ENCODE measurements at places on chromosomes 12 and 14.

GRCh38 chr12:94208622-94208966 lies 60.2 kb downstream of the PLXNC1 start:
- no peak for DNase-seq

- no peak for DNase-seq
Observed at GRCh38 chr12:94187361-94187760, 39.0 kb downstream of the PLXNC1 start.

- DNase-seq = no peak
Observed at GRCh38 chr14:27065886-27066285, 468.1 kb upstream of the NOVA1 start.

DNA sequence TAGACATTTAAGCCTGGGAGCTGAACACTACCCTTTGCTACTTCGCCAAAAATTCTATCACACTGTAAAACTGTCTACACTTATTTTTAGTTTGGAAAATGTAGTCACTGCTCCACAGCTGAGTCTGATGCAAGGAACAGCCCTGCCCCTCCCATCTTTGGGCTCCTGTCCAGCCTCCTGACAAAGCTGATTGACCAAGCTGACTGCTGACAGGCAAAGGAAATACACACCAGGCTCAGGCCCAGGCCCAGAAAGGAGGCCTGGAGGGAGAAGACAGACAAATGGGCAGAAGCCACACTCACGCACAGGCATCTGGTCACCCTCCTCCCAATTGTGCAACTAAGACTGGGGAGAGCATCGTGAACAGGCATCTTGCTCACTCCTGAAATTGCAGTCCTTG lies 55.3 kb downstream of the ISCA2 start:
- no peak for DNase-seq

- no peak for DNase-seq
Observed at GRCh38 chr14:94562941-94563883, 2.0 kb downstream of the SERPINA4 start.

DNA sequence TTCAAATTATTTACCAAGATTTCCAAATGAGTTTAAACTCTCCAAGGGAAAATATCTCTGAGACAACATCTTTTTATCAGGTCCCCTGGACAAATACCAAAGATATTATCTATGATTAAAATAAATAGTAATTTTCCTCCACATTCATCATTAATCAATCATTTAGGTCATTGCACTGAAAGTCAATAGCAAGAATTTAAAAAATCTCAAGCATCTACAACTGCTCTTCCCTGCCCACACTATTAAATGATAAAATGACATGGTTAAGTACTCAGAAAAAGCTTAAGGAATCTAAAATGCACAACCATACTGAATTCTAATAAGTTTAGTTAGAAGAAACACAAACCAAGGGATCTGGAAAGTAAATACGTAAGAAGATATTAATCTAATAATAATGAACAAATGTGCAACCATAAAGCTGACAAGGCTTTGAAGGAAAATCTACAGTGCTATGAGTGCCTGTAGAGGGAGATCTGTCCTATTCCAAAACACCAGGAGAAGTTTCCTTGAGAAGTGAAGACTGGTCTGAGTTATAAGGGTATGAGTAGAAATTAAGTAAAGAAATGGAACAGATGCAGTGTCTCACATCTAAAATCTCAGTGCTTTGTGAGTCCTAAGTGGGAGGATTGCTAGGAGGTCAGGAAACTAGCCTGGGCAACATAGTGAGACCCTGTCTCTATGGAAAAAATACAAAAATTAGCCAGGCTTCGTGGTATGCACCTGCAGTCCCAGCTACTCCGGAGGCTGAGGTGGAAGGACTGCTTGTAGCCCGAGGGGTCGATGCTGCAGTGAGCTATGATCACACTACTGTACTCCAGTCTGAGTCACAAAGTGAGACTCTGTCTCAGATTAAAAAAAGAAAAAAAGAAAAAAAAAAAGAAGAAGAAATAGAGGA lies 19.2 kb downstream of the INTS13 start:
- DNase-seq = no peak

- no peak for DNase-seq
Observed at GRCh38 chr14:100849115-100849781, 23.3 kb downstream of the MEG3 start.

DNA sequence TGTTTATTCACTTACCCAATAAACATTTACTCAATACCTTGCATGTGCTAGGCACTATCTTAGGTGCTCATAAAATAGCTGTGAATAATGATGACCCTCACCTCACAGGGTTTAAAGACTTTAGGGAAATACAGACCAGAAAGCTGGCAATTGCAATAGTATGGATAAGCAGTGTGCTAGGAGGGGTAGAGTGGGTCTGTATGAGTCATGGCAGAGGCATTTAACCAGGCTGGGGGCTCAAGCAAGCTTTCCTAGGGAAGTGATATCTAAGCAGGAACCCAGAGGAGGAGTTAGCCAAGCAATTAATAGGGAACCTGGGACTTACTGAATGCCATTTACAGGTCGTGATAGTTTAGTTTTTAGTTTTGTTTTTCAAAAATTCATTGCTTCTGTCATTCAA lies 123.9 kb upstream of the CCDC198 start:
- DNase-seq = no peak

DNA sequence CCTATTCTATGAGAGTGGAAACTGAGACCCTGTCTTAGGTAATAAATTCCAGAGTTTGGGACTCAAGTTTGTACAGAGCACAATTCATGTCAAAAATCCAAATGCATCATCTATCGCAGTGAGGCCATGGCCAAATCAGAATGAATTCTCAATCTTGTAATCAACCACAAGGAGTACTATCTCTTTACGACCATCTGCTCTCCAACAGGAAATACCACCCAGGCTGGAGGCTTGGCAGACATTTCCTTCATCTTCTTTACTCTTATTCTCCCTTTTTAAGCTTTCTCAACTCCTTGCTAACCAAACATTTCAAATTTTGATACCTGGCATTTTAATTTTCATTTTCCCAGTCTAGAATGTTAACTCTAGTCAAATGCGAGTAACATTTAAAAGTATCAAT lies 32.7 kb upstream of the RNU6-7 start:
- DNase-seq = no peak

GRCh38 chr12:55997535-55997859 lies 421 bp downstream of the SUOX start:
- no peak for DNase-seq

DNA sequence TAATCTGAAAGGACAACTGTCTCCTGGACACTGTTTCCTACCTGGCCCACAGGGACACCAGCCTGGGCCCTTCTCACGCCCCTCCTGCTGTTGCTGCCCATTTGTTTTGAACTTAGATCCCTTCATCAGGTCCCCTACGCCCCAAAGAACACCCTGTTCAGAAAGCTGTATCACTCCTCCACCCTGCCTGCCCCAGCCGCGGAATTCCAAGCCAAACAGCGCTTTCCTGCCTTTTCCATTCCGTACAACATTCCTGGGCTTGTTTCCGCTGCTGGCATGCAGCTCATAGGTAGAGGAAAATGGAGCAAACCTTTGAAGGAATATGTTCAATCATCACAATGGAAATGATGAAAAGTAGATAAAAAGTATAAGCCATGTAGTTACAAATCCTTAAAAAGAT lies 12.8 kb upstream of the GSG1 start:
- no peak for DNase-seq

DNA sequence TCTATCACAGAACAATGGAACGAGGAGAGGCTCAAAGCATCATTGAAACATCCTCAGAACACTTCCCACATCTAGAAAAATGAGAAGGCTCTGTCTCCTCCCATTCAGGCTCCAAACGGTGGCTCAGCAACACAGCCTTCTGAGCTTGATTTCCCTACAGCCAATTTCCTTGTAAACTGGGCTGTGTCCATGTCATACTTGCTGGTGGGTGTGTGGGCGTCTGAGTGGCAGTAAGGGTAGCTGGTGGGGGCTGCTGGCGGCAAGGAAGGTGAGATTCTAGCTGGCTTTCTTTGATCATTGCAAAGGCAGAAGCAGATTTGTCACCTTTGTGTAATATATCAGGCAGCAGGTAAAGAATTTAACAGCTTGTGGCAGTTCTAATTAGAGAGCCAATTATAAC lies 163.7 kb downstream of the CALM1 start:
- no peak for DNase-seq

DNA sequence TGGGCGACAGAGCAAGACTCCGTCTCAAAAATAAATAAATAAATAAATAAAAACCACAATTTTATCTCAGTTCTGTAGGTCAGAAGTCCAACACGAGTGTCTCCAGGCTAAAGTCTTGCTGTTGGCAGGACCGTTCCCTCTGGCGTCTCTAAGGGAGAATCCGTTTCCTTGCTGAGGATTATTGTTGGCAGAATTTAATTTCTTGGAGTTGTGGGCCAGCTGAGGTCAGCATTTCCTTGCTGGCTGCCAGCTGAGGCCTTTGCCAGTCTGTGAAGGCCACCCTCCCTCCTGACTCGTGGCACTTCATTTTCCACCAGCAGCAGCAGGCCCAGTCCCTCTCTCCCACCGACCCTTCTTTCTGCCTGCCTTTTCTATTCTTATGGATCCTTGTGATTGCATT lies 17.2 kb downstream of the PSMC1 start:
- DNase-seq = no peak

- no peak for DNase-seq
Observed at GRCh38 chr12:52364901-52365489, 2.3 kb downstream of the KRT85 start.

DNA sequence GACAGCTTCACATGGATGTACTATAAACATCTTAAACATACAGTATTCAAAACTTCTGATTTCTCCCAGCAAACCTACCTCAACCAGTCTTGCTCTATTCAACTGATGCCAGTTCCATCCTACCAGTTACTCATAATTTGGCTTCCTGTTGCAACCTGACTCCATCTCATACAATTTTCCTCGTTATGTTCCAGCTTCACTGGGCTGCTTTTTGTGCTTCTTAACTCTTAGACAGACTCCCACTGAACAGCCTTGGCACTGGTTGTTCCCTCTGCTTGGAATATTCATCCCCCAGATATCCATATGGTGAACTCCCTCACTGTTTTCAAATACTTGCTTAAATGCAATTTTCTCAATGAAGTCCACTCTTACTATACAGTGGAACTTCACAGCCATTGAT lies 249.2 kb downstream of the AEBP2 start:
- no peak for DNase-seq

DNA sequence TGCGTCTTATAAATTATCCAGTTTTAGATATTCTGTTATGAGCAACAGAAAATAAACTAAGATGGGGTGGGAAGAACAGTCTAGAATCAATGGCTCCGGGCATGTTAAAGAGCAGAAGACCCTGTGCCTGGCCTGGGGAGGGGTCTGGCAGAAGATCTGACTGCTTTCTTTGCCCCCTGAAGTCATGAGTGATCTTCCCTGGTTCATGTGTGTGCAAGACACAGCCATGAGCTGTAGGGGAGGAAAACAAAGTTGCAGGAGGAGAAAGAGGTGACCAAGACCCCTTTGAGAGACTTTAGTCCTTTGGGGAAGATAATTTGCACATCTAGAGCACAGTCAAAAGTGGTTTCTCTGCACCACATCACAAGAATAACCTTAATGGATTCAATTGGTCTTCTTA lies 4.8 kb downstream of the LACRT start:
- DNase-seq = no peak

- DNase-seq = no peak
Observed at GRCh38 chr12:29566441-29566840, 69.0 kb upstream of the OVCH1 start.

- no peak for DNase-seq
Observed at GRCh38 chr14:105378199-105378598, 20.1 kb upstream of the TEX22 start.

DNA sequence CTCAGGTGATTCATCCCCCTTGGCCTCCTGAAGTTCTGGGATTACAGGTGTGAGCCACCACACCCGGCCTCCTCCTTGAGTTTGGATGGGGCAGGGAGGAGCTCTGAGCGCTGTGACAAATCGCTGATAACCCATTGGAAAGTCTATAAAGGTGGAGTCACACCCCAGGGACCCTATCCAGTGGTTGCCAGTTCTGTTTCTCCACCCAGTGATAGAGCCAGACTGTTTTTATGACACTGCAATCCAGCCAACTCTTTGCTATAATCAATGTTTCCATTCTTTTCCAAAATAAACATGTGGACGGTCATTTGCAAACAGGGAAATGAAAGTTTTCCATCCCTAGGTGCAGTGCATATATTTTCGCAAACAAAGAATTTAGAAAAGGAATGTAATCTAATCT lies 142.0 kb upstream of the PELI2 start:
- DNase-seq = no peak

GRCh38 chr14:68843471-68844209 lies 50.8 kb upstream of the ZFP36L1 start:
- DNase-seq = no peak

- no peak for DNase-seq
Observed at GRCh38 chr12:11133162-11133561, 1.3 kb downstream of the TAS2R30 start.

DNA sequence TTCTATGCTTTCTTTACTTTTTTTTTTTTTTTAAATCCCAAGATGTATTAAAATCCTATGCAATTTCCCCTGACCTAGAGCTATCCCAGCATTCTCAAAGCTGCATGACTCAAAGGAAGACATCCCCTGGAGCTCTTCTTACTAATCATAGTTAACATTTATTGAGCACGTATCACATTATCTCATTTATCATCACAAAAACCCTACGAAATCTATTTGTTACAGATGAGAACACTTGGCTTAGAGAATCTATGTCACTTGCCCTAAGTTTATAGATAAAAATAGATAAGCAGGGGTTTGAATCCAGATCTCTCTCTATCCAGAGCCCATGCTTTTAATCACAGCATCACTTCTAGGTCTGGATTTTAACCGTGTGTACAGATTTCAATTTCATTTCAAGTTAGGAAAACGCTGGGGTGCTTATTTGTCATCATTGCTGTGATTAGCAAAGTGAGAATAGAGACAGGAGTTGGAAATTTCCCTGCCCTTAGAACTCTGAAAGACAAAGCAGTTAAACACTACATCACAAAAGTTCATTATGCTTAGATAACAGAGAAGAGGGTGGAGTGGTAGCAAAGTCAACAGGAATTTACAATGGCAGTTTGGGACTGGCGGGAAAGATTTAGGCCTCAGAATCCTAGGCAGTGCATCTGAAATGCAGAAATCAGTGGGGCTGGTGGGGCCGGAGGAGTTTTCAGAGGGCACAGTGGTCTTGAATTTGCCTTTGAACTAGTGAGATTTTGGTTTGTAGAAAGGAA lies 177.7 kb upstream of the FRMD6 start:
- DNase-seq = no peak

DNA sequence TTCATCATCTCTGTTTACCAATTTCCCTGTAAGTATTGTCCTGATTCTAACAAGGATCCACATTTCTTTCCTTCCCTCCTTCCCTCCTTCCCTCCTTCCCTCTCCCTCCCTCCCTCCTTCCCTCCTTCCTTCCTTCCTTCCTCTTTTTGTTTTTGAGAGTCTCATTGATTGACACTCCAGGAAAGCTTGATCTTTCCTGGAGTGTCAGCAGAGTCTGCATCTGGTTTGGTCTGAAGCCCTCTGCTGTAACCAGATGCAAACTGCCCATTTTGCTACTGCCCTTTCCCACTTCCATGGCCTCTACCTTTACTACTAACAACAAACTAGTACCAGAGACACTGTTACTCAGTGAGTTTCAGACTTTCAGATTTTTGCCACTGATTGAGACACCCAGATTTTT lies 14.4 kb upstream of the OR6C65 start:
- DNase-seq = no peak
